ENCODE measurements at places on chromosomes 7 and 10.

DNA sequence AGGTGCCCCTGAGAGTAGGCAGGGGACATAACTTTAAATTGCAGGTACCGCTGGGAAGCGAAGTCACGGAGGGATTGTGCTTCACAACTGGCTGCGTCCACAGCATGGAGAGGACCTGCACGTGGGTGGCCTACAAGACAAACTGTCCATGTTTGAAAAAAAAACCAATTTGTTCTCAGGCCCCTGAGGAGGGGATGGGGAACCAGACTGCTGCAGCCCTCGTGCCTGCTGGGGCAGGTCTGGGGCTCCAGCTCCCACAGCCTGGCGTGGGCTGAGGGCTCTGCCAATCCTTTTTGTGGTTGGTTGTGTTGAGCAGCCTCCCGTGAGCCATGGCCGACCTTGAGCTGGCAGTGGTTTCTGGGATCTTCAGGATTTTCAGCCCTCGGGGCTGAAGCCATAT is 9.7 kb downstream of the SFRP5 start:
- no peak for DNase-seq

GRCh38 chr7:55231736-55232280 is 133.3 kb upstream of the LANCL2 start:
- no peak for DNase-seq

DNA sequence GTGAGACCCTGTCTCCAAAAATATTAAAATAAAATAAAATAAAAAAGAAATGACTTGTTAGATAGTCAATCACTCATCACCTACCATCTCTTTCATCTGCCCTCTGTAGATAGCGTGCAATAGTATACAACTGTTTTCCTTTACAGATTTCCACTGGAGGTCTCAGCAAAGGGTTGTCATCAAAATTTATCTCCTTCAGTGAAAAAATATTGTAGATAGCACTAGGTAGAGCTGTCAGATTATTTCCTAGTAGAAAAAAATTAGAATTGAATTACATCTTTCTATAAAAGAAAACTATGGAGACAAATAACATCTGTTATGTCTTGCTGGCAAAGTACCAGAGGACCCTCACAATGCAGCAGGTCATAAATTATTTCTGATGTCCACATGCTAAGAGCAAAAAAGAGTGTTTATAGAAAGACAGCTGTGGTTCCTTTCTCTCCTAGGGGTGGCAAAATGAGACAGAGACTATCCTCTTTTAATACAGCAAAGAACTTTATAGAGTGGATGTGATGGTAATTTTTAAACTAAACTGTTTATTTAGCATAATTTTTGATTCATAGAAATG is 16.3 kb upstream of the CYP51A1 start:
- DNase-seq, result no peak

- DNase-seq, result no peak
Measured at GRCh38 chr10:52623761-52624160, 148.8 kb downstream of the MBL2 start.

DNA sequence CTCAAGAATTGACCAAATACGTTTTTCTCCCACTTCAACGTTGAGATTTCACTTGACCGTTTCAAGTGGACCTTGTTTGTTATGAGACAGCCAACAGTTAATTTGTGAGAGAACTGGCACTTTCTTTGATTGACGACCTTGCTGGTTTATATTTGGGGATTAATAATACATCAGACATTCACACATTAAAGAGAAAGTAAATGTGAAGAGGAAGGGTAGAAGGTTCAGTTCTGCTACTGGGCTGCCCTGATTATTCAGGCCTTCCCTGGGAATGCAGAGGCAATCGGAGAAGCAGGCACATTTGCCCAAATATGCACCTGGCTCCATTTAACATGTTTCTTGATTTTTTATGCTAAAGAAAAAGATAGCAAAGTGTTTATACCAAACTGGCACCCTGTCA is 114.1 kb downstream of the POU6F2 start:
- DNase-seq, result no peak

- no peak for DNase-seq
Measured at GRCh38 chr7:127850195-127850594, 181.0 kb downstream of the LRRC4 start.

GRCh38 chr10:3347413-3348182 is 175.0 kb upstream of the PITRM1 start:
- DNase-seq, result no peak

DNA sequence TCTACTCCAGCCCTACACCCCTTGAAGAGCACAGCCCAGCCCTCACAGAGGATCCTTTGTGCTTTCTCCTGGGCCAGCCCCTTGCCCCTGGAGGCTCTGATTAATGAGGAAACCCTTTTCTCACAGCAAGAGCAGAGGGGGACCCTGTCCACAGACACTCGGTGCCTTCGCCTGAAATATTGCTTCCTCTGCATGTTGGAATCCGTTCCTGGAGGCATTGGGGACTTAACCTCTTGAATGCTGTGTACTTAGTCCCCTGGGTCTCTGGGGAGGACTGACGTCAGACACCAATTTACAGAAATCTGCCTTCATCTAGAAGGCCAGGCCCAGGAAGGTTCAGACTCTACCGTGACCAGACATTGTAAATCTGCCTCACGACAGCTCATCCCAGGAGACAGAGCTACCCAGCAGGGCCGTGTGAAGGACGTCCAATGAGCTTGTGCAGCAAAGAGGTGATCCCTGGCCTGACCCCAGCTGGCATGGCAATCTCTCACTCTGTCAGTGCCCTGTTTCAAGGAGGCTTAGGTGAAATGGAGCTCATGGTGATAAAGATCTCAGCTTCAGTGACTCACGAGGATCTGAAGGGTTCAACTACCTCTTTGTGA is 8.1 kb upstream of the TMEM72 start:
- no peak for DNase-seq

GRCh38 chr10:62166331-62167131 is 102.1 kb downstream of the RTKN2 start:
- DNase-seq, result no peak

DNA sequence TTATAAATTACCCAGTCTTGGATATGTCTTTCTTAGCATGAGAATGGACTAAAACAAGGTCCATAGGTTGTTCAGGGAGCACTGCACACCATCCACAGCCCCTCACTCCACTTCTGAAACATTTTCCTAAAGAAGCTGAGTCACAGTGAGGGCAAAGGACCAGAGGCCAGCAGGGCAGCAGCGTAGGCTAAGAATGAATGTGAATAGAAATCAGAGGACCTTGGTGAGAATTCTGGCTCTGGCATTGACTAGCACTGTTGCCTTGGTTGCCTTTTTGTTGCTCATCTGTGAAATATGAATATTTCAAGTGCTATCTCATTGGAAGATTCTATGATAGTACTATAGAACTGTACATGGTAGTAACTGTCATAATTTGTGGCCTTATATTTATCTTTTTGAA is 41.7 kb upstream of the TOMM7 start:
- no peak for DNase-seq

- no peak for DNase-seq
Measured at GRCh38 chr7:49852619-49853462, 79.4 kb downstream of the VWC2 start.

- DNase-seq, result no peak
Measured at GRCh38 chr10:89351412-89351779, 23.6 kb downstream of the IFIT3 start.

DNA sequence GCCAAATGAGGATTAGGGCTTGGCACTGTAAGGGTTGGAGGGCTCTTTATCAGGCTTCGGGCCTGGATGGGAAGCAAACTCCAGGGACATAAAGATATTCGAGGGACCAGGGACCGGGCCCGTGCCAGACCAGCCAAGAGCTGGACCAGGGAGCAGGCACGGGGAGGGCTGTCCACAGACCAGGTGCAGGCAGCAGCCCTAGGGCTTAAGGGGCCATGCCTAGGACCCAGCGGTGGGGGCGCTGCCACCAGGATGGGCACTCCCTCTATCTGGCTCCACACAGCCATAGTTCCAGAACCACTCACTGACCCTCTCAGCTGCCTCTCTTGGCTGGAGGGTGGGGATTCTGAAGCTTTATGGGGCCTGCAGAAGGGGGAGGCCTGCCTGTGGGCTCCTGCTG is 32.9 kb downstream of the FAM241B start:
- DNase-seq, result no peak

DNA sequence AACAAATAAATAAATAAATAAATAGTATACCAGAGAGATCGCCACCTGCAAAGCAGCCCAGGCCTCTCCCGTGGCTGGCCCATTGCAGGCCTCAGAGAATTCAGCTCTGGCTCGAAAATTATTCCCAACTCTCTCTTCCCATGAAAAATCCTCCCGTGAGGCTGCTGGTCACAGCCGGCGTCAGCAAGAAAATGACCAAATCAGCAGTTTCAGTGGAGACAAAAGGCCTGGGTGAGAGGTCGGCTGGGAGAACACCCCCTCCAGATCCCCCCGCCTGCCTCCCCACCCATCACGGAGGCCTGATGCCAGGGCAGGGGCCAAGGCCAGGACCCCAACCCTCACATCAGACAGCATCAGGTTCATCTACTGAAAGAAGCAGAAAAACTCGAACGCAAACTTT is 3.1 kb upstream of the CLIP2 start:
- DNase-seq, result no peak

DNA sequence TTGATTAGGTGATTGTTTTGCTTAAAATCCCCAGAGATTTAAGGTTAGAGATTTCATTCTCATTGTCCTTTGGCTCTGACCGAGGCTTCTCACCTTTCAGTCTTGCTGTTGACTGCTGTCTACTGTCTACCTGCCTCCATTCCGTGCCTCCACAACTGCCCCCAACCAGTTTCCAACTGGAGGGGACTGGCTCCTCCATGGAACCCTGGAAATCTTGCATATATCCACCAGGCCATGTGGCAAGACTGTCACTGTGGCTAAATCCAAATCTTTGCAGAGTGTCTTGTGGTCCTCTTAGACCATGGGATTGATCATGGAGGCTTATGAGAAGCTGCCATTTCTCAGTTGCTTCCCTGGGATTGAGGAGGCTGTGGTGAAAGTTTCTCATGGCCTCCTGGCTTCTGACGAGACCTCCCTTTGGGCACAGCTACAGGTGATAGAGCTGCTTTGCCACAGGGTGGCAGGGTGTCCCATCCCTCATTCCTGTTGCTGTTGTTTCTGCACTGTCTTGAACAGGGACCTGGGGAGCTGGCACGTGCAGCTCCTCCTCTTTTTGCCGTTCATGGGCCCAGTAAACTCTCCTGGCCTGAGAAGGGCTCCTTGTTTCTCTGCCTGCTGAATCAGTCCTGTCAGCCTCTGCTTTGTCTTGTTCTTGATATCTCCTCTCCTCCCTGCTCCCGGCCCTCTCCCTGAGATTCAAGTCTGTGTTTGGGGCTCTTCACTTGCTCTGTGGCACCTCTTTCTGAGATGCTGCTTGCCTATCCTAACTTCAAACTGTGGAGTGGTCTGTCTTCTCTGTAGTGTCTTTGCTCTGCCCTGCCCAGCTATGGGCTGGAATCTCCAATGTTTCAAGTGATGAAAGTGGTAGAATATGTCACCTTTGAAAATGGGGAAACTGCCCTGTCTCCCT is 63.6 kb upstream of the IGFBP3 start:
- DNase-seq, result no peak

DNA sequence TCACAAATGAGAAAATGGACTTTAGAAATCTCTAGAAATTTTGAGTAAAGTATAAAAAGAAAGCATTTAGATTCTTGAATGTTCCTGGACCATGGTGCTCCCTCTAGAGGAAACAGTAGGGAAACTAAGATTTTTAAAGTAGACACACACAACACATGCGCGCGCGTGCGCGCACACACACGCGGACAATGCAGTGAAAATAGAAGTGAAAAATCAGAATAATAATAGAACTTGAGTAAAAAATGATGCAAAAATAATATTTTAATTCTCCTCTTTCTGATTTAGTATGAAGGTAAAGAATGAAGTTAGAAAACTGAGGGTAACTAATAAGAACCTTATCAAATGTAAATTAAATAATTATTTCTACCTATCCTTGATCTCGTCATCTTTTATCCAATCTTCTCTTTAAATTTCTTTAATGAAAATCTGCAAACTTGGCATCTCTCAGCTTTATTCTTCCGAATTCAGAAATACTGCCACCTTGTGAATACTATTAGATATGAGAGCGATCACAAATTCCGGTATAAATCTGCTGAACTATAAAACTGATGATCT is 117.0 kb upstream of the AMPH start:
- no peak for DNase-seq

GRCh38 chr10:30231071-30231652 is 117.9 kb downstream of the MTPAP start:
- no peak for DNase-seq

GRCh38 chr7:28081016-28081415 is 99.6 kb downstream of the JAZF1 start:
- no peak for DNase-seq

DNA sequence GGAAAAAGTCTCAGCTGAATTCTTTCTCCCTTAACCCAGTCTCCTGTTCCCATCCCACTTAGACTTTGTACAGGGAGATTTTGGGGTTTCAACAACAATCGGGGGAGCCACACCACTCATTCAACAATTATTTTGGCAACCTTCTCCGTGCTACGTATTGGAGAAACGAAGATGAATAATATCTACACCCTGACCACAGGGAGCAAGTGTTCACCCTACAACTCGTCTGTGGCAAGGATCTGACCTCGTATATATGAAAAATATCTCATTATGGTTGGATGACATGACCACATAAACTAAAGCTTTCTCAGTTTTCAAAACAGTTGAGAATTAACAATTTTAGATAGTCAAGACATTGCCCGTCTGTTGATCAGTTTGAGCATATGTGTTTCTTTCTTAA is 302.1 kb downstream of the CACNA2D1 start:
- no peak for DNase-seq

GRCh38 chr7:107870427-107871000 is 20.5 kb upstream of the DLD start:
- DNase-seq, result no peak

GRCh38 chr10:118729641-118730258 is 25.0 kb downstream of the CACUL1 start:
- DNase-seq, result no peak

GRCh38 chr7:133980804-133981203 is 146.3 kb upstream of the LRGUK start:
- DNase-seq, result no peak

- DNase-seq, result no peak
Measured at GRCh38 chr10:120656107-120656506, 195.1 kb upstream of the WDR11 start.

- no peak for DNase-seq
Measured at GRCh38 chr10:26697922-26698608, 564 bp downstream of the PDSS1 start.

DNA sequence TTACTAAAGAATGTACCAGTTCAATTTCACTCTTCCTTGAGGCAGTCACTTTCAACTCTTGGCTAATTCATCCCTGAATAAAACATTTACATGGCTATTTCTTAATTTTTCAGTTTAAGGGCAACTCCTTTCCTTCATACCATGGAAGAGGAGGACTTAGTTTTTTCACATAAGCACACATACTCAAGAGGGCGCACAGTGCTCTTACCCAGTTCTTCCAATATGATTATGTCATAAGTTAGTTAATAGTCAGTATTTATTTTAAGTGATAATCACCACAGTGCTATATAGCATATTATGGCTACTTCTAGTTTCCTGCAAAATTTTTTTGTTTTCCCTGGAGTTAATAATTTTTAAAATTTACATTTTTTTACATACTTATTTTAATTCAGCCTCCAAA is 58.6 kb downstream of the SND1 start:
- no peak for DNase-seq

Data from activated naive CD4-positive, alpha-beta T cell treated with anti-CD3 and anti-CD28 coated beads, Interleukin-2, amount 50 U/mL, for 72 hours (primary cell).